Stimulated activated CD8-positive, alpha-beta memory T cell treated with anti-CD3 and anti-CD28 coated beads, Interleukin-4, amount 100 ng/mL, for 48 hours (primary cell): ENCODE measurements at places on chromosomes 5 and 9.

- no peak for DNase-seq
These were observed 162.0 kb upstream of the SNX2 start for GRCh38 chr5:122612901-122613300.

GRCh38 chr9:101585740-101586139 is 9.0 kb downstream of the PPP3R2 start:
- DNase-seq, result no peak

DNA sequence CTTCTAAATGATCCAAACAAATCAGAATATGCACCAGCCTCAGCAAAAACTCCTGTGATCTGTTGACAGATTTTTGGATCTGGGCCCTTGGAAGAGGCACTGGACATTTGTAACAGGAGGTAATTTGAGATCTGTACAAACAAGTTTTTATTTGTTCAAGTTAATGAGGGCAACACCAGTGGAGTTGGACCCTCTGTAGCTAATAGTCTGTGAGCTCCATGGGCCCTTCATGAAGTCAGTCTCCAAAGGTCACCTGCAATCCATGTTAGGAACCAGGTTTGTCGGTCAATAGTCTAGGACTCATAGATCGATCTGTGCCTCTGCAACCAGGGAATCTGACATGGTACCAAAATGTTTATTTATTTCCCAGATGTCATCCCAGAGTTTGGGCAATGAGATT is 40.9 kb downstream of the PAM start:
- DNase-seq, result no peak

GRCh38 chr9:117542021-117542420 is 127.2 kb upstream of the ASTN2 start:
- DNase-seq, result no peak

GRCh38 chr9:19922476-19923118 is 133.8 kb upstream of the SLC24A2 start:
- DNase-seq, result no peak

- no peak for DNase-seq
These were observed 227.3 kb upstream of the NMUR2 start for GRCh38 chr5:152632360-152632759.

- peak; percentile 73 for DNase-seq
These were observed 23.9 kb downstream of the TPPP start for GRCh38 chr5:669111-669841.

DNA sequence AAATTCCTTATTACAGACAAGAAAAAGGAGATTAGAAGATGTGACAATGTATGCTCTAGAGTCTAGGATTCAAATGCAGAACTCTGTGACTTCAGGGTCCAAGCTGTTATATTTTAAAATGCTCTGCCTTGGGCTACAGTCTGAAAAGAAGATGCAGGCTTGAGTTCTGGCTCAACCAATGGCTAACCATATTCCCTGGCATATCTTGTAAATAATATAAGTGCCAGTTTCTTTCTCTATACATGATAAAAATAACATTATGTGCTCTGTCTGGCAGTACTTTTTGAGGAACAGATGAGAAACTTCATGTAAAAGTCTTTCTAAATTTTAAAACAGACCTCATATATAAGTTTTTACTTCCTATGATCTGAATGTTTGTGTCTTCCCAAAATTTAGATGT is 926.5 kb upstream of the CDH6 start:
- no peak for DNase-seq

- no peak for DNase-seq
These were observed 20.7 kb downstream of the SLIT3 start for GRCh38 chr5:169280286-169280685.

DNA sequence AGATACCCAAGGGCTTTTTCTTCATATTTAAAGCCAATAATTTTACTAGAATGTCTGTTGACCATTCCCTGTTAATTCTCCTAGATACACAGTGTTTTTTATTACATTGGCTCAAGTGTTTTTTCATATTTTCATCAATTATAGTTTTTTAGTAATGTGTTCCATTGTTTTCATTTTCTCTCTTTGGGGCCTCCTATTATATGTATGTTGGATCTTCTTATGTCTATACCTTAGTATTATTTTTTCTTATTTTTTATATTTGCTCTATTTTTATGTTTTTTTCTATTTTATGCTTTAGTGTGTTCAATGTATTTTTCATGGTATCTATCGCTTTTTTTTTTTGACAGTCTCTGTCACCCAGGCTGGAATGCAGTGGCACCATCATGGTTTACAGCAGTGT is 7.5 kb downstream of the KIAA1958 start:
- no peak for DNase-seq

- no peak for DNase-seq
These were observed 128.8 kb downstream of the FER start for GRCh38 chr5:108876451-108876850.

GRCh38 chr9:16068476-16068875 is 515.6 kb downstream of the CCDC171 start:
- DNase-seq, result no peak

- DNase-seq, result no peak
These were observed 60.9 kb downstream of the RXRA start for GRCh38 chr9:134386951-134387831.

DNA sequence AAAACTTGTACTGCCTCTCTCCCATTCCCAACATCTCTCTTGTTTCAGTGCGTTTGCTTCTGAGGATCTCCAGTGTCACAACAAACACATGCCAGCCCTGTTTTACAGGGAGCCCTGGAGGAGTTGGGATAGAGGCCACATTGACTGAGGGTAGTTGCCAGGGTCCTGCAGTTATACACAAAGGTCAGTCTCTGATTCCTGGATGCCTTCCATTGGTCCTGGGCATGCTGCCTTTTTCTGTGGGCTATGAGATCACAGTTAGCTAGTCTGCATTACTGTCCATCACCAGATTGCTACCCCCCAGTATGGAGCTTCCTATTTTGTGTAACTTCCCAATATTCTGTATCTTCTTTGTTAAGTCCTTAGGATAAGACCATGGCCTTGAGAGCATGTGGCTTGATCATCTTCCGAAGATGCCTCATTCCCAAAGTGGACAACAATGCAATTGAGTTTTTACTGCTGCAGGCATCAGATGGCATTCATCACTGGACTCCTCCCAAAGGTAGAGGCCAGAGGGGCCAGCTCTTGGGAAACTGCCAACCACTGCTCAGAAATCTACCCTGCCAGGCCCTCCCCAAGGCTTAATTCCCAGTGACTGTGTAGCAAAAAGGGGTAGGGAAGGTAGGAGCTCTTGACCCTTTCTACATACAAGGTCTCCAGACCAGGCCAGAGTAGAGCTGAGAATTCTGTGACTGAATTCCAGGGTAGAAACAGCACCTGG is 9.5 kb downstream of the NUDT2 start:
- no peak for DNase-seq

DNA sequence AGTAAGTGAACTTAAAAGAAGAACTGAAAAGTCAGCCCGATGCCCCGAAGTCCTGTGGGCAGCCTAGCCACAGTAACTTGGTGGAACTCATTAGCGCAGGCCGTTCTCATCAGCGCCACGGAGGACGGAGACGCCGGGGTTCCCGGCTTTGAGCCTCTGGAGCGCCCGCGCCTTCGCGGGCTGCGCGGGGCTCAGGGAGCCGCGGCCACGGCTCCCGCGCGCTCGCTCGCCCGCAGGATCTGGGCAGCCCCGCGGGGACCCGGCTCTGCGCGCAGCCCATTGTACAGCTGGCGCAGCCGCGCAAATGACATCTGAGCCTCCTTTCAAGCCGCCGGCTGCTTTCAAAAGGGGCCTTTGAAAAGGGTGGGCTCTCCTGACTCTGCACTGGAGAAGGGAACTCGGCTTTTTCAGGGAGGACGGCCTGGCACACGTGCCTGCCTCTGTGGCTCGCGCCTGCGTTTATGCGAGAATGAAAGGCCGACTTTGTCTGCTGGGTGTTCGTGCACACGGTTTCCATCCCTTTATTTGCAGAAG is 40.7 kb downstream of the TLR4 start:
- no peak for DNase-seq

DNA sequence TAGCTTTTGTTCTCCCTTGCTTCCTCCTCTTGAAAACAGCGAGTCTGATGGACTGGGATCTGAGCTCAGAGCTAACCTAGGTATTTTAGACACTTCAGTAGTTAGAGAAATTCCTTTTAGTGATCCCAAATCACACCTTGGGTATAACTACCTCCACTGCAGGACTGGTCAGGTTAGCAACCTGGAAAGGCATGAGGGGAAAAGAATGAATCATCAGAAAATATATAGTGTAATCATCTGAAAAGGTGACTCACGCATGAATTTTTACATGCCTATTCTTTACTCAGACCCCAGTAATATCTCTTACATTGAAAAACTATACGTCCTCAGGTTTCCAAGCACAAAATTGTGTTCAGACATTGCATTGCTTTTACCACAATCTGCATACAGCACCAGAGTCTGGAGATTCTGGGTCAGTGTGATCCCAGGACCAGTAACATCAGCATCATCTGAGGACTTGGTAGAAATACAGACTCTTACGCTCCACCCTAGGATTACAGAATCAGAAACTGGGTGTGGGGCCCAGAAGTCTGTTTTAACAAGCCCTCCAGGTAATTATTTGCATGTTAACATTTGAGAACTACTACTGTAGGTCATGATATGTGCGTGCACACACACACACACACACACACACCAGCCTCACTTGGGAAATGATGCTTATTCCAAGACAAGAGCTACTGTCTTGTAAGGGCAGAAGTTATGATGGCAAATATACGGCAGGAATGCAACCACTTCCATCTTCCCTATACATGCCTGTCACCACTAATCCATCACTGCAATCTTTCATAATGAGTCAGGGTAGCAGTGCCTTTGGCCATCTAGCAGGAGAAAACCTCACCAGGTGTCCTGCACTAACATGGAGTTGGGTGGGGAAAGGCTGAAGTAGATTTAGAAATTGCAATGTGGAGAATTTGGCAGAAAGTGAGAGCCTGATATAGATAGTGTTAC is 271.6 kb upstream of the MAP3K1 start:
- DNase-seq, result no peak

DNA sequence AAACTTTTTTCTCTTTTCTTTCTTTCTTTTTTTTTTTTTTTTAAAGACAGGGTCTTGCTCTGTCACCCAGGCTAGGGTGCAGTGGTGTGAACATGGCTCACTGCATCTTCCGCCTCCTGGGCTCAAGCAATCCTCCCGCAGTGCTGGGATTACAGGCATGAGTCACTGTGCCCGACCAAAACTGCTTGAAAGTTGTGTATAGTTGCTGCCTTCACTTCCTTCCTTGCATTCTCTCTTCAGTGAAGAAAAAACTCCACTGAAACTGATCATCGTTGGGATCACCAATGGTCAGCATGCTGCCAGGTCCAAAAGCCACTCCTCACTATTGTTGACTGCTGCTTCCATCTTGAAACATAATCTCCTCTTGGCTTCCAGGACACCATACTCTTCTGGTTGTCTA is 66.6 kb upstream of the CTNNA1 start:
- no peak for DNase-seq

DNA sequence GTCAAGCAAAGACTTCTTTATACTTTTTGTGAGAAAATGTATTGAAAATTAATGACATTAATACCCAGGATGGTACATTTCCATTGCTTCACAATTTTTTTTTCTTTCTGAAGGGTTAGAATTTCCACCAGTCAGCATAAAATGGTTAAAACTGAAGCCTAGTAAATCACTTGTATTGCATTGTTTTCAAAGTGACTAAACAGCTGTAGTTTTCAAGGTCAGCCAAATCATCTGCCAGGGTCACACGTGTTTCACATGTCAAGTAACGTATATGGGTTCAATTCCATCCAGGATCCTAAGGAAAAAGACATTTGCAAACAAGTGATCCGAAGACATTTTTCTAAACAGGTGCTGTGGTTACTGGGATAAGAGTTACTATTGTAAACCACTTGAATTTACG is 574.2 kb downstream of the RAB3C start:
- DNase-seq, result no peak

DNA sequence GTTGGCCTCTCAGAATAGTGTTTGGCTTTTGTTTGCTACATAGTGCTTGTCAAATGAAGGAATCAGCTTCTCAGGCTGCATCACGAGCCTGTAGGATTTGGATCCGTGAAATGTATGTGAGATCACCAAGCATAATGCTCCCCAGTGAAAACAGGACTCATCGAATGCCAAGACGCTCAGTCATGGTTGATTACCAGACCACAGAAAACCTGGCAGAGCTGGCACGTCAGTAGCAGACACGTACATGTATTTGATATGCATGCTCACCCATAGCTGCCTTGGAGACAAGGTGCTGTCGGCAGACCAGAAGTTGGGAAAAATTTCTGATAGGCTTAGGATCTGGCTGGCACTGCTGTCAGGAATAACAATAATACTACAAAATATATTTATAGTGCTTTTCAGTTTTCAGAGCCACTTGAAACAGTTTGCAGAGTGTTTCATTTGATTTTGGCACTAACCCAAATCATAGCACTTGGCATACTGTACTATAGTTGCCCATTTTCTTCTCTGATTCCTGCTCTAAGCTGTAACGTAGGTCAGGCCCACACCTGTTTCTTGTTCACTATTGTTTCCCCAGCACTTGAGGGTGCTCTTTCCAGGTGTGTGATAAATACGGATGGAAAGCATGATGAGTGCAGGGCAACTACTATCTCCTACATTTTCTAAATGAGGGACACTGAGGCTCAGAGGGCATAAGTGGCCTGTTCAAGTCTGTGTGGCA is 226.1 kb downstream of the NR3C1 start:
- no peak for DNase-seq

- no peak for DNase-seq
These were observed 238.8 kb downstream of the DMAC1 start for GRCh38 chr9:7560669-7561305.

DNA sequence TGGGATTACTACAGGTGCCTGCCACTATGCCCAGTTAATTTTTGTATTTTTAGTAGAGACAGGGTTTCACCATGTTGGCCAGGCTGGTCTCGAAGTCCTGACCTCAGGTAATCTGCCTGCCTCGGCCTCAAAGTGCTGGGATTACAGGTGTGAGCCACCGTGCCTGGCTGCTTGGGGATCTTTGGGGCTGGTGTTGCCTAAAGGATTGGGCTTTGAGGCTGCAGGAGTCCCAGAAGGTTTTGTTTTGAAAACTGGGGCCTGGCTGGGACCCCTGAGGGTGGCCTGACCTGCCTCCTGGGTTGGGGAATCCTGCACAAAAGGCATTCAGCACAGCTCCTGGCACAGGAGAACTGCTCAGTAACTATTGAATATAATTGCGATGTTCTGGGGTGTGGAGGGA is 25.1 kb upstream of the SHB start:
- no peak for DNase-seq

GRCh38 chr9:2299843-2300205 is 284.7 kb downstream of the SMARCA2 start:
- DNase-seq, result no peak
